ENCODE measurements at places on chromosomes 5 and 9. TPM values are rescaled to one million over a fixed set of nuclear protein-coding genes. Genes with fewer than 3 reads are reported as not detected.

- no peak for DNase-seq
- no peak overlapping the region for H3K27ac ChIP-seq
- H3K27me3 ChIP-seq, result no peaks in the 10 kb centered on the region
- no peaks in the 10 kb centered on the region for H3K36me3 ChIP-seq
- H3K4me1 ChIP-seq, result peaks cover 3% of the 10 kb centered on the region
Measured at GRCh38 chr5:174188295-174188694, 142.8 kb downstream of the NSG2 start.

DNA sequence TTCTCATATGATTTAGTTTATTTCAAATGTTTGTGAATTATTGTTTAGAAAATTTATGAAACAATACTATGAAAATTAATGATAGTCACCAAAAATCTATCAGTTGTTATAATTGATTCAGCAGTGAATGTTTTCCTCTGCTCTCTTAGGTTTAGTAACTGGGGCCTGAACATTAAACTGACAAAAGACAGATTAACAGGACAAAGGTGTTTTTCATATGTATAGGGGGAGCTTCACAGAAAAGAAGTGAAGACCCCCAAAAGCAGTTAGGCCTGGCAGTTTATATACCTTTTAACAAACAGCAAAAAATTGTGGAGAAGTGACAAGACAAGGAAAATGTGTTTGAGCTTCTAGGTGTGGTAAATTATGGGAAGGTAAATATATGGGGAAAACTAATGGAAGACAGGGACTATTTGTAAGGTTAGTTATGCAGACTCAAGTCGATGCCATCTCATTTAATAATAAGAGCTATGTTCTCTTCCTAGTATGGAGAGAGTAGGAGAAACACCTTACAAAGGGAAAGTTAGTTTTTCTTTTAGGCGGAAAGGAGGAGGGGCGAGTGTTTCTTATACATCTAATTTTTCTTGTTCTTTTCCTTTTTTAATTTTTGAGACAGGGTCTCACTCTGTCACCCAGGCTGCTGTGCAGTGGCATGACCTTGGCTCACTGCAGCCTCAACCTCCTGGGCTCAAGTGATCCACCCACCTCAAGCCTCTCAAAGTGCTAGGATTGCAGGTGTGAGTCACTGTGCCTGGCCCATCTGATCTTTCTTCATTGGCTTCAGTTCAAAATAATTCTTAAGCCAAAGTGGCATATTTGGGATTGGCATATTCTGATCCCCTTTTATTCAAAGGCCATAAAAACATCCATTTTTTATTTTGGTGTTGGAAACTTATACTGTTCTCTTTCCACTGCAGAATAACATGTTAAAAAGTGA is 77.8 kb downstream of the C9orf153 start:
- H3K4me1 ChIP-seq, result no peaks in the 10 kb centered on the region
- H3K27me3 ChIP-seq, result no peaks in the 10 kb centered on the region
- no peak for DNase-seq
- H3K4me3 ChIP-seq, result no peak overlapping the region

DNA sequence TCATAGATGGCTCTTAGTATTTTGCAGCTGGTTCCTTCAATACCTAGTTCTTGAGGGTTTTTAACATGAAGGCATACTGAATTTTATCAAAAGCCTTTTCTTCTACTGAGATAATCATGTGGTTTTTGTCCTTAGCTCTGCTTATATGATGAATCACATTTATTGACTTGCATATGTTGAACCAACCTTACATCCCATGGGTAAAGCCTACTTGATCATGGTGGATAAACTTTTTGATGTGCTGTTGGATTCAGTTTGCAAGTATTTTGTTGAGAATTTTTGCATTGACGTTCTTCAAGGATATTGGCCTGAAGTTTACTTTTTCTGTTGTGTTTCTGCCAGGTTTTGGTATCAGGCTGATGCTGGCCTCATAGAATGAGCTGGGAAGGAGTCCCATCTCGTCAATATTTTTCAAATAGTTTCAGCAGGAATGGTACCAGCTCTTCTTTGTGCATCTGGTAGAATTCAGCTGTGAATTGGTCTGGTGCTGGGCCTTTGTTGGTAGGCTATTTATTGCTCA is 49.7 kb downstream of the YIPF5 start:
- no peaks in the 10 kb centered on the region for H3K36me3 ChIP-seq
- H3K27me3 ChIP-seq, result no peaks in the 10 kb centered on the region
- H3K4me1 ChIP-seq, result no peaks in the 10 kb centered on the region
- H3K27ac ChIP-seq, result no peak overlapping the region

ADAMTS12 gene
- total RNA-seq, result not detected

DNA sequence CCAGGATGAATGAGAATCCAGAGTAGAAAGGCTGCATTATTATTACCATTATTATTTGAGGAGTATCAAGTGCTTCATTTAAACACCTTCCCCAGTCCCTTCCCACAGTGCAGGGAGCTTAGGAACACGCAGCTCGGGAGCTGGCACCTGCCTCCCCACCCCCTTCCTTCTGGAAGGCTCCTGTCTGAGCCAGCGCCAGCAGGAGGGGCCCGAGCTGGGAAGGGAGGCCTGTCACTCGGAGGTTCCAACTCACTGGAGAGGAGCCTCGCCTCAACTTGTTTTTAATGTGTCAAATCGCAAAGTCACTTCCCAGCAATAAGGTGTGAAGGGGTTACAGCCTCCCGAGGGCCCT is 156.4 kb upstream of the IRX4 start:
- no peak for DNase-seq
- no peaks in the 10 kb centered on the region for H3K4me1 ChIP-seq
- no peaks in the 10 kb centered on the region for H3K36me3 ChIP-seq
- H3K27ac ChIP-seq, result no peak overlapping the region

GRCh38 chr9:125748446-125749099 is 1.4 kb downstream of the PBX3 start:
- H3K4me3 ChIP-seq, result peak overlapping the region; percentile 88
- no peak for DNase-seq
- no peaks in the 10 kb centered on the region for H3K36me3 ChIP-seq
- no peak overlapping the region for H3K27ac ChIP-seq

C9orf50 gene
- total RNA-seq, result not detected

All from Caco-2 (cell line).